ENCODE measurements at places on chromosomes 1 and 21. TPM values are rescaled to one million over a fixed set of nuclear protein-coding genes. Genes with fewer than 3 reads are reported as not detected.

DNA sequence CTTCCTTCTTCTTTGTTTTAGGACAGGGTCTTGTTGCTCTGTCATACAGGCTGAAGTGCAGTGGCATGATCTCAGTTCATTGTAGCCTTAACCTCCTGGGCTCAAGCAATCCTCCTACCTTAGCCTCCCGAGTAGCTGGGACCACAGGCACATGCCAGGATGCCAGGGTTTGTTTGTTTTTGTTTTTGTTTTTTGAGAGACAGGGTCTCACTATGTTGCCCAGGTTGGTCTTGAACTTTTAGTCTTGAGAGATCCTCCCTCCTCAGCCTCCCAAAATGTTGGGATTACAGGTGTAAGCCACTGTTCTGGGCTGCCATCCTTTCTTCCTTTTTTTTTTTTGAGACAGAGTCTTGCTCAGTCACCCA is 56.5 kb upstream of the SLC45A1 start:
- no peak overlapping the region for H3K4me3 ChIP-seq
- H3K4me1 ChIP-seq, result peaks cover 8% of the 10 kb centered on the region
- H3K27ac ChIP-seq, result no peak overlapping the region
- no peak for DNase-seq
- H3K27me3 ChIP-seq, result no peaks in the 10 kb centered on the region

PGLYRP4 gene
- total RNA-seq, result not detected

- DNase-seq, result no peak
- H3K36me3 ChIP-seq, result peaks cover 24% of the 10 kb centered on the region
- H3K4me1 ChIP-seq, result peaks cover 26% of the 10 kb centered on the region
These were observed 24.8 kb upstream of the TCEA3 start for GRCh38 chr1:23449306-23449705.

GRCh38 chr1:228263636-228264035 is 55.8 kb downstream of the OBSCN start:
- H3K27me3 ChIP-seq, result no peaks in the 10 kb centered on the region
- no peak overlapping the region for H3K4me3 ChIP-seq
- DNase-seq, result no peak
- peaks cover 80% of the 10 kb centered on the region for H3K36me3 ChIP-seq
- H3K4me1 ChIP-seq, result peaks cover 9% of the 10 kb centered on the region

PCBP3 gene
- total RNA-seq, result 2.3 TPM

DNA sequence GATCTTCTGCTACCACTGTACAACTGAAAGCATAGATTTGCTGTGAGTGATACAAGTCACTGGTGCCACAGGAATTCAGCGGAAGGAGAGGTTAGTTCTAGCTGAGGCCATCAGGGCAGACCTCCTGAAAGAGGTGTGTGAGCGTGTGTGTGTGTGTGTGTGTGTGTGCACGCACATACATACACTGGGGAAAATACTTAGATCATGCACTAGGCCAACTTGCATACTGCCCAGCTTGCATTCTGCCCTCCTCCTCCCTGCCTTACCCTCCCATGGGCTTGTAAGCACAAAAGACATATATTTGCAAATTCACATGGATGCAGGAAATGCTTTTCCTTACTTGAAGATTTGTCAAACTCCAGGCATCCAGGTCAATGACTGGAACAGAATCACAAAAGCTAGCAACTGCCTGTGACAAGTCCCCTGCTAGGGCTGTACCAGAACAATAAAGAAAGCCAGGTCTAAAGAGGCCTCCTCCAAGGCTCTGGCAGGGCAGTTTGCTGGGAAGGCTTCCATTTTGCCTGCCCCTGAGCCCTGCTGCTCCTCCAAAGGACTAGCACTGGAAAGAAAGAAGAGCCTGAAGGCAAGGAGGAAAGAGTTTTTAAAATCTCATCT is 23.2 kb downstream of the PLEKHA6 start:
- H3K4me1 ChIP-seq, result peaks cover 22% of the 10 kb centered on the region
- H3K27me3 ChIP-seq, result no peaks in the 10 kb centered on the region
